NCI-H2029 treated with DMSO at 0.1 percent for 48 hours (cell line): ENCODE measurements at places on chromosomes 1 and 21.

DNA sequence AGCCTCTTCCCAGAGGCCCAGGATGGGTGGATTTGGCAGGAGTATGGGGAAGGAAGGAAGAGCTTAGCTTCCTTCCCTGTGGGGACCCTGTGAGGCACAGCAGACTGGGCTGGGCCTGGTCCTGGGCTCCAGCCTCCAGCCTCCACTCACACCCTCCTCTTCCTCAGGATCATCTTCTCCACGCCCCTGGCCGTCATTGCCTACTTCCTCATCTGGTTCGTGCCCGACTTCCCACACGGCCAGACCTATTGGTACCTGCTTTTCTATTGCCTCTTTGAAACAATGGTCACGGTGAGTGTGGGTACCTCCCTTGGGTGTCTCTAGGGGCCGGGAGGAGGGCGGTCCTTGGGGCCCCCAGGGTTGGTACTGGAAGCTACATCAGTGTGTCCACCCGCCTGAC, 10.1 kb downstream of the MFSD2A start:
- DNase-seq, result no peak

GRCh38 chr1:115082949-115083348, 6.4 kb downstream of the TSPAN2 start:
- no peak for DNase-seq

- no peak for DNase-seq
Measured at GRCh38 chr1:198696211-198696610, 57.4 kb downstream of the PTPRC start.

- DNase-seq, result no peak
Measured at GRCh38 chr1:76294482-76295194, 220.1 kb downstream of the ST6GALNAC3 start.

- no peak for DNase-seq
Measured at GRCh38 chr1:9892563-9893528, 17.2 kb downstream of the CTNNBIP1 start.

DNA sequence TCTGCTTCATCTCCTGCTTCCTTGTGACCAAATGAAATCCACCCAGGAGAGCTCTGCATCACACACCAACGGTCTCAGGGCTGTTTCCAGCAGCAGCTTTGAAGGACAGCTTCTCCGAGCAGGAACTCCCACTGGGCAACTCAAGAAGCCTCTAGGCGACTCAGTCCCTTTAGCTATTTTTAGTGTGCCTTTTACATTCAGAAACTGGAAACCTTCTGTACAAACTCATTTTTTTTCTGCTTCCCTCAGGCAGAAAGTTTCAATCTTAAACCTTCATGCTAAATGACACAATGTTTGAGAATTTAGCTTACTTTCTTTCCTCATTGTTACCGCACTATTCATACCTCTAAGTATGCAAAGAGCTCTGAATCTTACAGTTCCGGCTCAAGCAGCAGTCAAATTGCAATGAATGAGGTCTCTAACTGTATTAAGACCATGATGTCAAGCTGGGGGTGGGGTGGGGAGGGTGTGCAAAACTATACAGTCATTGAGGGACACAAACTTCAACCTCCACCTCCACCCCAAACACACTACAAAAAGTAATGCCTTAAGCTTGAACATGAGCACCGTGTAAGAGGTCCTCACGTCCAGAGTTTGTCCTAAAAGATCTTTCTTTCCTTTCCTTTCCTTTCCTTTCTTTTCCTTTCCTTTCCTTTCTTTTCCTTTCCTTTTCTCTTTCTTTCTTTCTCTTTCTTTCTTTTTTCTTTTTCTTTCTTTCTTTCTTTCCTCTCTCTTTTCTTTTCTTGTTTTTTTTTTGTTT, 16.4 kb upstream of the TARBP1 start:
- no peak for DNase-seq

DNA sequence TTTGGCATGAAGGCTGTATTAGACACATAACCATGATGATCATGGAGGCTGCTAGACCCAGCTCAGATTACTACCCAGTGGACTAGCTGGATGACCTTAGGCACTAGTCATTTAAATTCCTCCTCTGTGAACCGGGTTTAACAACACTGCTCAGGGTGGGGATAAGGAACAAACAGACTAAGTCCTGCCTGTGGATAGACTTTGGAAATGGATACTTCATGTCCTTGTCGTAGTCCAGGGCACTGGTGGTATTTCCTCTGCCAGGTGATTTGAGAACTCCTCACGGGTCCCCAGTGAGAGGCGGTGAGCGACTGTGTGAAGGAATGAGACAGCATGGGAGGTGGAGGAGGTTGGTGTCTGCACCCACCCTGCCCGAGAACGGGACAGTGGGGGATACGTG, 72.9 kb upstream of the SELENON start:
- no peak for DNase-seq

DNA sequence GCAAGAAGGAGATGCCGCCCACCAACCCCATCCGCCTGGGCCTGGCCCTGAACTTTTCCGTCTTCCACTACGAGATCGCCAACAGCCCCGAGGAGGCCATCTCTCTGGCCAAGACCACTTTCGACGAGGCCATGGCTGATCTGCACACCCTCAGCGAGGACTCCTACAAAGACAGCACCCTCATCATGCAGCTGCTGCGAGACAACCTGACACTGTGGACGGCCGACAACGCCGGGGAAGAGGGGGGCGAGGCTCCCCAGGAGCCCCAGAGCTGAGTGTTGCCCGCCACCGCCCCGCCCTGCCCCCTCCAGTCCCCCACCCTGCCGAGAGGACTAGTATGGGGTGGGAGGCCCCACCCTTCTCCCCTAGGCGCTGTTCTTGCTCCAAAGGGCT, 732 bp downstream of the SFN start:
- DNase-seq, result no peak

- no peak for DNase-seq
Measured at GRCh38 chr1:207972337-207972736, 61.4 kb upstream of the CD34 start.

GRCh38 chr1:182186757-182187146, 125.2 kb upstream of the ZNF648 start:
- no peak for DNase-seq

- DNase-seq, result no peak
Measured at GRCh38 chr1:214899908-214900460, 182.6 kb upstream of the KCNK2 start.

DNA sequence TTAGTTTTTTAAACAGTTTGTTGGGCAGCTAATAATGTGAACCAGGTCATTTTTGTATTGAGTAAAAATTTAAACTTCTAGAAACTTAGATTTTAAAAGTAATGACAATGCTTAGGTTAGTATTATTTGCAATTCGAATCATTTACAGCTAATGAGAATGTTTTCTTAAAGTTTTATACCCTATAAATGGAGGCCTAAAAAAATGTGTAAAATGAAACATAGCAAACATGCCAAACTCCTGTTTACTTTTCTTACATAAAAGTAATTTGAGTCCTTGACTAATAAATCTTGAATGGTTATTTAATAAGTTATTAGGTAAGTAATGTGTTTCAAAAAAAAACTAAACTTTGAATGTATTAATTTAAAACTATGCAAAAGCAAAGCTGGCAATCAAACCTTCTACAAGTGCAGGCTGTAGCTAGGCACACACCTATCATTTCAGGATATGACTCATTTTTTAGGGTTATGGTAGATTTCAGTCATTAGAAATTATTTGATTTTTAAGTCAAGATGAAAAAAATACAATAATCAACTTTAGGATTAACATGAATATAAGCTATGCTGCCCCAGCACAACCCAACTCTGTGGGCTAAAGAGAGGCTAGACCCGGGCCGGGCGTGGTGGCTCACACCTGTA, 41.5 kb downstream of the CLSTN1 start:
- DNase-seq, result no peak

DNA sequence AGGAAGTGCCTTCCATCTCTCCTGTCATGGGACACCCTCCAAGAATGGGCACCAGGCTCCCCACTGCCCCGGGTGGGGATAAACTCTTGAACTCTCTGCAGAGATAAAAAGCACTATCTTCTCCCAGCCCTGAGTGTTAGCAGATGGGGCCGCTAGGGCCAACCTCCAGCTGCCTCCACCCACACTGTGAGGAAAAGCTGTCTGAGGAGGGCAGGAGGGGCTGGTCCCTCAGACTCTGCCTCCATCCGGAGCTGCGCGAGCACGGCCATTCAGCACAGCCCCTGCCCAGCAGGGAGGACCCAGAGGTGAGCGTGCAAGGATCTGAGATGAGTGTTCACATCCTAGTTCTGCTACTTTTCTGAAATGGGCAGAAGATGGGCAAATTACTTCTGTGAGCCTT, 51.8 kb upstream of the TRABD2B start:
- DNase-seq, result no peak

DNA sequence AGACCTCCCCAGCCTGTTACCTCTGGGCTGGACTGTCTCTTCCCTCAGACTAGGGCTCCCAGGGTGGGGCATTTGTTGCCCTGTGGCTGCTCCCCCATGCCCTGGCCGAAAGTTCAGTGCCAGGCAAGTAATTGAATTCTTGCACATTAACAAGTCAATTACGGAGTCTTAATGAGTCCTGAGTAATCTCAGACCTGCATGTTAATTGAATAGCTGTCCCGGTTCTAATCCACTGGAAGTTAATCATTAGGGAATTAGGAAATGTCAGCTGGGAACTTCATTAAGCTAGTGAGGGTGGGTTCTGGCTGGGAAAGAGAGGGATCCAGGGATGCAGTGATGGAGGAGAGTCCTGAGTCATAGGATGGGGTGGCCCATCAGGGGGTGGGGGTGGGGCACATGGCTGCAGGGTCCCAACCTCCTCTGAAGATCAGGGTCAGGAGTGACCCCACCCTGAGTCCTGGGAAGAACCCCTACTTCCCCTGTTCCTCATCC, 47.1 kb upstream of the CSF3R start:
- DNase-seq, result no peak

- no peak for DNase-seq
Measured at GRCh38 chr1:218211241-218211640, 73.9 kb upstream of the RRP15 start.

DNA sequence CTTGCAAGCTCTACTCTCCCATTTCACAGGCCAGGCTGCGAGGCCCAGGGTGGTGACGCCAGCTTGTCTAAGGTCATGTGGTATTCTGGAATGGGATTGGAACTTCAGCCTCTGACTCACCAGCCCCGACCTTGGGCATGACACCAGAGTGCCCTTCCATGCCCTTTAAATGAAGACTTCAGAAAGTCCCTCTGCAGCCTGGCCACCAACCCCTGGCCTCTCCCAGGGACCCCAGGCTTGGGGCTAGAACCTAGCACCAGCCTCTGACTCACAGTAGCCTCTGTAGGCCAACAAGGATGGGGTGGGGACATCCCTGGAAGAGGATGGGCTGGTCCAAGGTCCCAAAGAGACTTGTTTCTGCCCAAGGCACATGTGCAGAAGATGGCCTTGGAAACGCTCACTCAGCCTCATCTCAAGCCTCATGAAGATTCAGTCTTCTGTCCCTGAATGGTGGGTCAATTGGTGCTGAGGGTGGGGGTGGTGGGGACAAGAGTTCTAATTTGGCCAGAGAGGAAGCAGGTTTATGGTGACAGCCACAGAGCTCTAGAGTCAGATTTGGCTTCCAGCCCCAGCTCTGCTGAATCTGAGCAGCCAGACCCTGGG, 36.1 kb upstream of the RUNX3 start:
- DNase-seq, result no peak

- no peak for DNase-seq
Measured at GRCh38 chr1:39646232-39647081, 7.0 kb upstream of the HEYL start.

DNA sequence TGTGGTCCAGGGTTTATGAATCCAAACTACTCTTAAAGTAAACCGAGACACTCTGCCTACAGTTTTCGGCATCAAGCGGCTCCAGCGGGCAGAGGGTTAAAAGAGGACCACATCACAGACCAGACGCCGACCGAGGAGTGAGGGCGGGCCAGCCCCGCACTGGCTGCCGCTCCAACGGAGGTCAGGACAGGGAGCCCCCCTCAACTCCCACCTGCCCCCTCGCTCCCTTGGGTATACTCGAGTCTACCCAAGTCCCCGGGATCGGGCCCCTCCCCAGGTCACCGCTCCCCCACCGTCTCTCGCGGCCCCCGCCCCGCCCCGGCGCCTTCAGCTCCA, 312 bp downstream of the ARNT start:
- DNase-seq, result peak; percentile 37

DNA sequence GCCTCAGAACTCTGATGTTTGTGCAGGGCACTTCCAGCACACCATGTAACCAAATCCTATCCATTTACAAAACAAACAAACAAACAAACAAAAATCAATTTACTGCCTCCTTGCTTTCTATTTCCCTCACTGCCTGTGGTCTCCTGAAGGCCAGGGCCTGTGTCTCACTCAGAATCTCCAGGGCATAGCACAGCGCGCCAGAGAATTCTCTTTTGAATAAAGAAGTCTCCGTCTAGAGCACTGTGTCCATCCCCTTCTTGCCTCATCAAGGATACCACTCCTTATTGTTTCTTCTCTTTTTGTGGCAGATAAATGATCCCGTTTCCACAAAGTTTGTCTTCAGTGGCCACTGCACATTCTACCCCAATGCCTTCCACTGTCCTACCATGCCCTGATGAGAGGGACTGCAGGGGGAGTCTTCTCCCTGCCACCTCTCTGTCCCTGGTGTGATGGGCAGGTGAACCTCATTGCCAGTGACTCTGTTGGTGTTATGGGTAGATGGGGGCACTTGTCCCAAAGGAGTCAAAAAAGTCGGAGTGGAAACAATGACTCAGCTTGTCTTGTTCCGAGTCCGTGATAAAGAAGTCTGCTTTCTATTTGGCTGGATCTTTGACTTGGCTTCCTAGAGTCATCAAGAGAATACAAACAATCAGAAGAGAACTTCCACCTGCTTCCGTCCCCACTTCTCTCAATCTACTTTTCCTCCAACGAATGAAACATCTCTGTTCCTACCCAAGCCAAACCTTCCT, 30.0 kb downstream of the XCL2 start:
- no peak for DNase-seq

- no peak for DNase-seq
Measured at GRCh38 chr1:21264898-21265297, 25.4 kb downstream of the ECE1 start.

GRCh38 chr21:36255663-36256062, 64.3 kb upstream of the MORC3 start:
- no peak for DNase-seq

- no peak for DNase-seq
Measured at GRCh38 chr1:218284377-218284916, 646 bp upstream of the RRP15 start.

- no peak for DNase-seq
Measured at GRCh38 chr1:61457526-61458040, 267.4 kb downstream of the TM2D1 start.

DNA sequence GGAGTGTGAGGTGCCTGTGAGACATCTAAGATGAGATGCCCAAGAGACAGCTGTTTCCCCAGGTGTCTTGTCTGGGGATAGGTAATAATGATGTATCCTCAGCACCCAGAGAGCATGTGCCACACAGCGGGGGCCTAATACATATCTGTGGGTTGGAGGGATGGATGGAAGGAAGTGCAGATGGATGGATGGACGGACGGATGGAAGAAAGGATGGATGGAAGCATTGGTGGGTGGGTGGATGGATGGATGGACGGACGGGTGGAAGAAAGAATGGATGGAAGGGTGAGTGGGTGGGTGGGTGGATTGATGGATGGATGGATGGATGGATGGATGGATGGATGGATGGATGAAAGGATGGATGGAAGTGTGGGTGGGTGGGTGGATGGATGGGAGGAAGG, 78.5 kb upstream of the EFHD2 start:
- DNase-seq, result no peak

- DNase-seq, result no peak
Measured at GRCh38 chr1:91821126-91821868, 64.7 kb downstream of the TGFBR3 start.

- no peak for DNase-seq
Measured at GRCh38 chr1:14773396-14774025, 175.0 kb downstream of the KAZN start.

GRCh38 chr1:210866532-210866931, 267.4 kb downstream of the KCNH1 start:
- no peak for DNase-seq

- DNase-seq, result no peak
Measured at GRCh38 chr1:3611170-3612019, at the start of gene MEGF6. Gene MEGF6 (minus strand): TSS chr1:3611508. CDS start chr1:3611268, 240 bp downstream.
